Stimulated activated CD4-positive, alpha-beta T cell treated with anti-CD3 and anti-CD28 coated beads, Interleukin-1b, Interleukin-23, amount 100 ng/mL, for 48 hours (primary cell): ENCODE measurements at places on chromosomes 5 and 9.

DNA sequence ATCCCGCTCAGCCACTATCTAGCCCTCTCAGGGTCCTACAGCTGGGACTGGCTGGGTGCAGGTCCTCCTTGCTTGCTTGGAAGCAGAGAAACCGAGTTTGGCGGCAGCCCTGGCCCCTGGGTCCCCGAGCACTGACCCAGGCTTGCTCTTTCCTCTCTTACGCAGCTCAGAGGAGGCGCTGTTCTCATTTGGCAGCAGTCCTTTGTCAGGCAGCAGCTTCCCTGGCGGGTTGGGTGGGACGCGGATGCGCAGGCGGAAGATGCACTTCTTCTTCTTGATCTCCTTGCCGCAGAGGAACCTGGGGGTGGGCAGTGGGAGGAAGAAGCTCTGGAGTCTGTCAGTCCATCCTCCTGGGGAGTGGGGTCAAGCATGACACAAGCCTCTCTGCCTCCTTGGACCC lies 14.5 kb downstream of the PHF19 start:
- no peak for DNase-seq

GRCh38 chr5:72722792-72723452 lies 93.5 kb upstream of the TNPO1 start:
- no peak for DNase-seq

DNA sequence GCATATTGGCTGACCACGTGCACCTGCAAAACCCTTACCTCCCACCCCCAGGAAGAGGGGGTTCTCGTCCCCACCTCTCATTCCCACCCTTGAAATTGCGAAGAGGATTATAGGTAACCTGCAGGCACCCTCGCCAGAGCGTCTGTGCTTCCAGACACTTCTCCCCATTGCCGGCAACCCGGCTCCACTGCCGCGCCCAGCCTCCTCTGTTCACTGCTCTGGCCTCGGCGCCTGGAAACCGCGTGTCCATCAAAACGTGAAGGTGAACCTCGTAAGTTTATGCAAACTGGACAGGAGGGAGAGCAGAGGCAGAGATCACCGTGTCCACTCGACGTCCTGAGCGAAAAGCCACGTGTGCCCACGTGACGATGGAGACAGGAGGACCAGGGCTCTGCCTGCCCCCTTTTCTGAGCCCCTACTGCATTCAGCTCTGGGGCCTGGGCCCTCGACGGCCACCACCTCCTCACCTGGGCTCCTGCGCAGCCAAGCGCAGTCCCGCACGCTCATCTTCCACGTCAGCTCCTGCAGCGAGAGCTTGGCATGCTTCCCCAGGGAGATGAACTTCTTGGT lies 1.9 kb downstream of the TERT start:
- no peak for DNase-seq

DNA sequence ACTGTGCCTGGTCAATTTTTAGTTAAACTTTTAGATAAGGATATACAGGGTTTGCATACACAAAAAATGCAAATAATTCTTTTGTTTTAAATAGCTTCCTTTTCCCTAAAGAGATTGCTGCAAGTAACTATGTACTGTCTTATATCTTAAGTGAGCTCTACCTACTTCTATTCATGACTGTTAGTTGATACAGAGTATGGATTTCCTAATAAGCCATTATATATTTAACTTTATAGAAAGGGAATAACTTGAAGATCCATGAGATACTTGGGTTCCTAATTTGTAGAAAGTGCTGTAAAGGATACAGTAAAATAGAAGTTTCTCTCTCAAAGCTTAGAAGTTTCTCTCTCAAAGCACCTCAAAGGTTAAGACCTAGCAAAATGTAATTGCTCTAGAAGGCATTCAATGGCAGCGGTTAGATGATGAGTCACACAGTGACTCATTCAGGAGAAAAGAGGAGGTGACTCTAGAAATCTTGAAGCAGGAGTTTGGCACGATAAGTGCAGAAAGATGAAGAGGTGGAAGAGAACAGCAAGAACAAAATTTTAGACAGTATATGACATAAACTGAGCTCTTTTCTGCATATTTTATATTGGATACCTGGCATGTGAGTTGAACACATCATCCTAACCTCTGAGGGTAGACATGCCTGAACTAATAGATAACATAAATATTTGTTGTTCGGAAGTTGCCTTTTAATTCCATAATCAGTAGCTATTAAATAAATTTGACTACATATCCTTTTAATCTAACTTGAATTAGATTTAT lies 5.5 kb upstream of the DNAJC21 start:
- DNase-seq, result peak; percentile 44

GRCh38 chr5:608429-609370 lies 3.4 kb upstream of the CEP72 start:
- no peak for DNase-seq

- no peak for DNase-seq
These were observed 149.2 kb upstream of the DAP start for GRCh38 chr5:10910261-10910660.
